CD4-positive, alpha-beta memory T cell (primary cell): ENCODE measurements at places on chromosomes 4 and X. TPM values are rescaled to one million over a fixed set of nuclear protein-coding genes. Genes with fewer than 3 reads are reported as not detected.

ATP11C gene
- polyA plus RNA-seq = 5.9 TPM

ABCG2 gene
- polyA plus RNA-seq = 1.4 TPM

PSAPL1 gene
- polyA plus RNA-seq = not detected

DNA sequence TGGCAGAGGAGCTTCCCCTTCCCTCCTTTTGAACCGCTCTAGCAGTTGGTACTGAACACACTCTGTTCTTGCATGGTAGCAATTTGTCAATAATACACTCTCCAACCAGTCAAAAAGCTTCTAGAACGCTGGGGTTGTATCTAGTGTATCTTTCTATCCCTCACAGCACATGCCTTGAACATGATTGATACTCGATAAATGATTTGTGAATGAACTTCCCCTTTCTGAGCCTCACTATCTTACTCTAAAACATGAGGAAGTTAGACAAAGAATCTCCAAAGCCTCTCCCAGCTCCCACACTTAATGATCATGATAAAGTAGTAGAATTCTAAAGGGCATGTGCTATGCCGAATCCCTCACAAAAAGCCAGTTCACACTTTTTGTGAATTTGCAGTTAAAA, 64.4 kb downstream of the DLG3 start:
- DNase-seq = no peak
